ENCODE measurements at places on chromosomes 3 and 15.

DNA sequence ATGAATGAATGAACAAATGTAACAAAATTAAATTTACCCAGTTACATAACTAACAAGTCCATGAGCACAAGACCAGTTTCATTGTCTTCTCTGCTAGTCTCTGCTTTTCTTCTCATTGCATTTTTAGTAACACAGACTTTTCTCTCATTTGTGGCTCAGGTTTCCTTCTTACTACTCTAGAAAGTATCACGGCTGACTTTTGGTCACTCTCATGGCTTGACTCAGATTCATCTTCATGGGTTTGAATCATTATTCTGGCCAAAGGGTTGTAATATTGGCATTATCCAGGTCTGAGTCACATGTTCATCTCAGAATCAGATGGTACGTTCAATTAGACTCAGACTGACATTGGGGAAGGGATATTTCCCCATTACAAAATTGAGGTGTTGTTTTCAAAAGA, 121.5 kb upstream of the SATB1 start:
- no peak for DNase-seq

GRCh38 chr3:127789990-127790881, 32.1 kb downstream of the MGLL start:
- DNase-seq: no peak

- no peak for DNase-seq
Observed at GRCh38 chr3:119663885-119664284, 3.5 kb upstream of the POPDC2 start.

- no peak for DNase-seq
Observed at GRCh38 chr3:73469331-73469730, 155.4 kb downstream of the PDZRN3 start.

DNA sequence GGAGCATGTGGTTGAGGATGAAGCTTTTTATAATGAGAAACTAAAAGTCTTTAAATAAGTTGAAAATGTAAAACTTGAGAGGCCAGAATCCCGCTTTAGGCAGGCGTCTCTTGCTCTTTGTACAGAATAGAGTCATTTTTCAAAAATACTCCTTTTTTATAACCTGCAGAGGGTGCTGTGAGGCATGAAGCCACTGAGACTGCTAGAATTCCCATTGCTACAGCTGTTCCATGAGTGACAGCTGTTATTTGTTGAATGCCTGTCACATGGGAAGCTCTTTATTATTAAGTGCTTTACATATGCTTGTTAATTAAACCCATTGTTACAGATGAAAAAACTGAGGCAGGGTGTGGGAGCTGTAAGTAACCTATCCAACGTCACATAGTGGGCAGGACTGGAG, 18.5 kb downstream of the MINAR1 start:
- DNase-seq: no peak

DNA sequence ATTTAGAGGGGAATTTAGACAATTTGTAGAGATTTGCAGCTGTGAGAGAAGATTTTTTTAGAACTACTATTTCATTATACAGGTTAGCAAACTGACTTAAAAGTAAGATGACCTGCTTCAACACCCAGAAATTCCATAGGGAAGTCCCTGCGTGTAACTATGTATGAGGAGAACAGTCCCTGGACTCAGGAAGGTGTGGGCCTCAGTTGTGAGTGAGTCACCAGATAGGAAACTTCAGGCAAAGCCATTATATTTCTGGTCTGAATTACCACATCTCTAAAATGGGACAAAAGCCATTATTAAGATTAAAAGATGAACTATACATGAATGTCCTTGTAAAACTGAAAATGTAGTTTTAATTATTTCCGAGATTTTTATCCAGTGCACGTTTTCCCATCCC, 488.3 kb upstream of the GOLIM4 start:
- DNase-seq: no peak

GRCh38 chr15:66178531-66178910, 75.0 kb downstream of the MEGF11 start:
- DNase-seq: no peak

DNA sequence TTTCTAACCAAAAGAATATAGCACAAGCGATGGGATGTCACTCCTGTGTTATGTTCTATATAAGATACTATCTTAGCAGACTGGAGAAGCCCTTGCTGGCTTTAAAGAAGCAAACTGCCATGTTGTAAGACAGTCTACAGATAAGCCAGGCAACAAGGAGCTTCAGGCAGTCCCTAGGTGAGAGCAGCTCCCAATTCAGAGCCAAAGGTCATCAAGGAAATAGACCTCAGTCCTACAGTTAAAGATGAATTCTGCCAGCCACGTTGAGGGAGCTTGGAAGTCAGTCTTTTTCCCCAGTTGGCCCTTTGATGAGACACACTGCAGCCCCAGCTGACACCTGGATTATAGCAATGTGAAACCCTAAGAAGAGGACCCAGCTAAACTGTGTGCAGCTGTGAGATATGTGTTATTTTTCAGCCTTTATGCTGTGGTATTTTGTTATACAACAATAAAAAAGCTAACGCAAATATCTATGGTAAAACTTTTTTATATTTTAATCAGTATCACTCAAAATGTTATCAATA, 102.5 kb upstream of the AKAP13 start:
- DNase-seq: no peak

DNA sequence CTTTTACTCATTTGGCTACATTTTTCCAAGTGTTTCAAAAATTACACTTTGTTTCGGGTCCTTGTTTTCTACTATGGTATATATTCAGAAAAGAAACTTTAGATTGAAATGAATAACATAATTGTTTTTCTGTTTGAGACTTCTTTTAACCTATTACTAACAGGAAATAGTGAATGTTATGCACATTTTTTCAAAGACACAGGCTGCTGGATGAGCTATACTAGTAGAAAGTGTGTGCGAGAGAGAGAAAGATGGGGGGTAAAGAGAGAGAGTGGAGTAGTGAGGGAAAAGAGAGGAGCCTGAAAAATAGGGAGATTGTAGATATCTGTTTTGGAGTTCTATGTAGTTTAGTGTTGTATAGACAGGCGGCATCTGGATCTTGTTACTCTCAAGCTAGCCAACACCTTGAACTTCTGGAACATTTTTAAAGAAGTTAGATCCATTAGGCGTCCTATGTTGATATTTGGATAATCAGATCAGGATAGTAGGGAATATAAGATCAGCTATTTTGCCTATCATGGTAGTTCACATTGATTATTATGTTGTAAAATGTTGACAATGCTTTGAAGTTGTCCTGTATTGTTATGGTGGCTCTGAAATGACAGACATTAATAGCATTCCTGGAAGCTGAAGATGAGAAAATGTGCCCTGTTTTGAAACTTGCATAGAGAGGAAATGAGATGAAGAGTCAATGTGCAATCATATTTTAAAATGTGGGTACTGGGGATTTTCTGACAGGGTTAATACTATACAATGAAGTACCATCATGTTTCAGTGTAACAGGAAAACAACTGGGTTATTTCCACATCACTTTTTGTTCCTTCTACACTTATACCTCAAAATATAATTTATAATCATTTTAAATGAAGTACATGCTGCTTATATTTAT, 2.6 kb downstream of the RBMS3 start:
- no peak for DNase-seq
